ENCODE measurements at places on chromosomes 5 and 9.

DNA sequence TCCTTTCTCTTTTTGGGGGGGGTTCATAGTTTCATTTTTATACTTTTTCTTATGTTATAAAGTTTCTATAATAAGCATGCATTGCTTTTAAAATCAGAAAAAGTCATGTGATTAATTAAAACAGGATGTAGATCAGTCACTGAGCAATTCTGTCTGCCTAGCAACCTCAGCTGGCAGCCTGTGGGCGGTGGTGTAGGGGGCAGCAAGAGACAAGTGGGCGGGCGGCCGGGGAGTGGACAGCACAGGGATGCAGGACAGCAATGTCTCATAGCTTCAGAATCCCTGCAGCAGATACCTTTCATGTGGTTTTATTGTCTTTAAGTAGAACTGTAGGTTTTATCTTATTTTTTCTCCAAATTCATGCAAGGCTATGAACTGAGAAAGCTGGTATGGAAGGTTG, 101.9 kb upstream of the S1PR3 start:
- no peak for DNase-seq

- DNase-seq: no peak
Measured at GRCh38 chr5:126552614-126553013, 42.4 kb downstream of the ALDH7A1 start.

DNA sequence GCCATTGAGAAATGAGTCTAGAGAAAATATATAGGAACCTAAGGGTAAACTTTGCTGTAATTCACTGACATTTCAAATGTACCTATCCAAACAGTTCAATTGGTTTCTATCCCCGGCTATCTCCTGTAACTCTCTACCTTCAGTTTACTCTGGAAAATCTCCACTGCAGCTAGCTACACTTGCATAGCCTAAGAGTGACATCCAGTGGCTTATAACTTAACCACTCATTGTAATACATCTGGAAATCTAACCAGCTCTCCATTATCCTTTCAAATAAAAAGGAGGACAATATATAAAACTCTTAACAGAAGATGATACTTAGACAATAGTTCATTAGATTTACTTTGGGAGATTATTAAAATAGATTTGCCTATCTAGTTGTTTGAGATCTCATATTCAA, 35.3 kb upstream of the SPDL1 start:
- DNase-seq: no peak

- no peak for DNase-seq
Measured at GRCh38 chr9:136303825-136304416, at the start of gene CCDC187. CCDC187 (minus strand) TSS chr9:136304094; CDS start chr9:136303830, 264 bp downstream.

- no peak for DNase-seq
Measured at GRCh38 chr9:125455876-125456275, 194.2 kb downstream of the GAPVD1 start.

GRCh38 chr9:87515006-87515405, 17.3 kb downstream of the DAPK1 start:
- no peak for DNase-seq

- no peak for DNase-seq
Measured at GRCh38 chr5:78983601-78984438, 1.3 kb downstream of the ARSB start.

Data from activated CD8-positive, alpha-beta memory T cell treated with anti-CD3 and anti-CD28 coated beads for 1 hour (primary cell).